ENCODE measurements at places on chromosomes 1 and 21.

- no peak for DNase-seq
These were observed 169.1 kb upstream of the SYT6 start for GRCh38 chr1:114322734-114323133.

- no peak for DNase-seq
These were observed 6.4 kb downstream of the TTC22 start for GRCh38 chr1:54794451-54795355.

GRCh38 chr1:53754484-53755312, 15.7 kb upstream of the GLIS1 start:
- no peak for DNase-seq

GRCh38 chr1:42442662-42443061, 13.2 kb downstream of the ZMYND12 start:
- DNase-seq = no peak

DNA sequence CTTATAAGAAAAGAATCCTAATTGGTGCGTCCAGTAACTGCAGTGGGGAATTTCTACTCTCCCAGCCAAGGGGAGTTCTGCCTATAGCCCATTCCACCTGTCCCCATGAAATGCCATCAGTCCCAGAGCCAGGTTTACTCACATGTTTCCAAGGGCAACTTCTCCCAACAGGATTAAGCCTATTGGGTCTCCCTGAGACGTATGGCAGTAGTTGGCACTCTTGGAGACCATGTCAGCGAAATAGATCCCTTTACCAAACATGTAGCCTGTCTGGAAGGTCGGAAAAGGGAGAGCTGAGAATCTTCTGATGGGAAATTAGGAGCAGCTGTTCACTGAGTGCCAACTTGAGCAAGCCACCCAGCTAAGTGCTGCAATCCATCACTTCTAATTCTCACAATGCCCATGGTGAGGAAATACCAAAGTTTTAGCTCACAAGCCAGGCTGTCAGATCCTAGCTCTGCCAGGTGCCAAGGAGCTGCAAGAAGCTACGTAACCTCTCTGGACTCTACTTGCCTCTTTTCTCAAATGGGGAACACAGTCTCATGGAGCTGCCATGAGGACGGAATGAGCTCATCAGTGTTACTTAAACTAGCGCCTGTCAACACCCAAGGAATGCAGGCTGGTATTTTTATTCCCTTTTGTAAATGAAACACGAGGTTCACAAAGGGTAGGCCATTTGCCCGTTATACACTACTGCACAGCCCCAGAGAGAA, 43.9 kb downstream of the PARP1 start:
- DNase-seq = no peak

GRCh38 chr1:20184997-20185833, 681 bp upstream of the UBXN10 start:
- no peak for DNase-seq

DNA sequence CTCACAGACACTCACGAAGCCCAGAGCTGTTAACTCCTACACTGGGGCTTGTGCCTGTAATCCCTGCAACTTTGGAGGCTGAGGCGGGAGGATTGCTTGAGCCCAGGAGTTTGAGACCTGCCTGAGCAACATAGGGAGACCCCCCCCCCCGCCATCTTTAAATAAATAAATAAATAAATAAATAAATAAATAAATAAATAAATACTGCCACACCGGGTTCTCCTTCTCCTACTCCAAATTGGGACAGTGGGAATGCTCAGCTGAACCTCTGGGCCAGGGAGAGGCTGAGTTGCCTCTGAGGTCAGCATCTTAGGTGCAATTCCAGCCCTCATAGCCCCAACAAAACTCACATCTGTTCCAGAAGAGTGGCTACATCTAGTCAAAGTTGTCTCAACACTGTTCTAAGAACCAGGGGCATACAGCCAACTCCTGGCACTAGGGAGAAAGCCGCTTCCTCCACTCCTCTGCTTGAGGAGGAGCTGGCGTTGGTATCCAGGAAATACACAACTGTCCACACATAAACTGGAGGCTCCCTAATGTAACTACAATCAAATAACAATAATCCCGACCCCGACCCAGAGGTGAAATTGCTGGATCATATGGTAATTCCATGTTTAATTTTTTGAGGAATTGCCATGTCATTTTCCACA, 27.0 kb downstream of the C1orf216 start:
- DNase-seq = no peak

GRCh38 chr1:110328274-110328673, 10.9 kb upstream of the RBM15 start:
- no peak for DNase-seq

DNA sequence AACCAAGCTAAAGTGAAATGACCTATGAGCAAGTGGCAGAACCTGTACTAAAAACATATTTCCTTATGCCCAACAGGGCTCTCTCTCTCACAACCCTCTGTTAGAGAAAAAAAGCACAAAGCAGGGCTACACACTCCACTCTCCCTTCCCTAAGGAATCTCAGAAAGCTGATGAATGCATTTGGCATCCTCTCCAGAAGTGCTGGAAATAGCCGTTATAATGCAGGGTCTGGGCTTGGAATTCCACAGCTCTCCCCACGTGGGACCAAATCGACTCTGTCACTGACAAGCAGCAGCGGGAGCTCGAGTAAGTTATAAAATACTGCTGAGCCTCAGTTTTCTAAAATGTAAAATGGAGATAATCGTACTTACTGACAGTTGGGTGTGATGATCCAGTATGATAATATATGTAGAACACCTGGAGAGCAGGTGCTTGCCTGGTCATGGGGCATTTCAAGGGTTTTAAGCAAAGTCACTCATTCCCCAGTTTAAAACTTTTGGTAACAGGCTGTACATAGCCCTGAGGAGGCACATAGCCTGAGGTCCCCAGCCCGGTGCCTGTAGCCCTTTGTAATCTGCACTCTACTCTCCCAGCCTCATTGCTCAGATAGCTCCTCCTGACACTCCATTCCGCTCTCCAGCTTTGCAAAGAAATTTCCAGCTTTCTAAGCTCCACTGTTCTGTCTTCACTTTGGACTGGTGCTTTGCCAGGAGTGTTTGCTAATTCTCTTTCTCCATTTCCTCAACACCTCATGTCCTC, 175.6 kb upstream of the DAB1 start:
- DNase-seq = peak; percentile 2

GRCh38 chr1:213492161-213493041, 441.4 kb downstream of the RPS6KC1 start:
- no peak for DNase-seq

DNA sequence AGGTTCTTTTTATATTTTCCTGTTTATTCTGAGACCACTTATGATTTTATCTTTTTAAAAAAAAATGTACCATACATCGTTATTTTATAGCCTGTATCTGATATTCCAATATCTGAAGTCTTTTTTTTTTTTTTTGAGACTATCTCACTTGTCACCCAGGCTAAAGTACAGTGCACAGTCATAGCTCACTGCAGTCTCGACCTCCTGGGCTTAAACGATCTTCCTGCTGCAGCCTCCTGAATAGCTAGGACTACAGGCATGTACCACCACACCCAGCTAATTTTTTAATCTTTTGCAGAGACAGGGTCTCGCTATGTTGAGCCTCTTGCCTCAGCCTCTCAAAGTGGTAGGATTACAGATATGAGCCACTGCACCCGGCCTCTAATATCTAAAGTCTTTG, 25.1 kb downstream of the BCAR3 start:
- DNase-seq = no peak

- DNase-seq = no peak
These were observed 26.2 kb upstream of the C1orf105 start for GRCh38 chr1:172394141-172394751.

DNA sequence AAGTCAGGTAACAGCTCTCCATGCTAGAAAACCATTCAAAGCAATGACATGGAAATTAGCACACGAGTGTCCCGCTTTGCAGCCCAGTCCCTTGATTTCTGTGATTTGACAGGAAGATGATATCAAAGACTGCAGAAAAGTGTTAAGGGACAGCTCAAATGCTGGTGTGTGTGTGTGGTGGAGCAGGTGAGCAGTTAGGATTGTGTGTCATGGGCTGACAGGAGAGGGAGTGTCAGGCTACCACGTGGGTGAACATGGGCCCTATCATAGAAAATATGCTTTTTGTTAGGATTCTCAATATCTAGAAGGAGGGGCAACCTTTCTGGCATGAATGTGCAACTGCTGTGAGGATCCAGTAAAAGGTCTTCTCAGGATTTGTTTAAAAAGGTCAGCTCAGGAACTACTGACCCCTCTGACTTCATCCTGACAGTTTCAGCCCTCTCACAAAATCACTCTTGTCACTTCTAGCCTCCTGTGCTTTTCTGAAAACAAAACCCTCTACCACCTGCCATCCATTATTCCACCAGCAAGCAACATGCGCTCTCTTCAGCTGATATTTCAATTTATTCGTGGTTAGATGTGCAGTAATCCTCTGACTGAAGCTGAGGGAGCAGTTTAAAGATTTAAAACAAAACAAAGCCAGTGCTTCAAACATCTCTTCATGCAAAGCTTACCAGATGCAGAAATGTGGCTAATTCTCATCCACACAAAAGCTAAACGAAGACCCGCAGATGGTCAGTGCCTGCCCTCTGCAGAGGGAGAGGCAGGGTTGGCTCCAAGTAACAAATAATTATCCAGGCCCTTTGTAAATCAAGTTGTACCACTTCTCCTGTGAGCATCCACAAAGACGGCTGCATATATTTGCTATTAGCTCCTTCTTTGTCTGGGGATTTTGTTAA, 397.9 kb downstream of the PTBP2 start:
- no peak for DNase-seq

GRCh38 chr21:34344584-34344983, 19.2 kb upstream of the KCNE2 start:
- DNase-seq = no peak

DNA sequence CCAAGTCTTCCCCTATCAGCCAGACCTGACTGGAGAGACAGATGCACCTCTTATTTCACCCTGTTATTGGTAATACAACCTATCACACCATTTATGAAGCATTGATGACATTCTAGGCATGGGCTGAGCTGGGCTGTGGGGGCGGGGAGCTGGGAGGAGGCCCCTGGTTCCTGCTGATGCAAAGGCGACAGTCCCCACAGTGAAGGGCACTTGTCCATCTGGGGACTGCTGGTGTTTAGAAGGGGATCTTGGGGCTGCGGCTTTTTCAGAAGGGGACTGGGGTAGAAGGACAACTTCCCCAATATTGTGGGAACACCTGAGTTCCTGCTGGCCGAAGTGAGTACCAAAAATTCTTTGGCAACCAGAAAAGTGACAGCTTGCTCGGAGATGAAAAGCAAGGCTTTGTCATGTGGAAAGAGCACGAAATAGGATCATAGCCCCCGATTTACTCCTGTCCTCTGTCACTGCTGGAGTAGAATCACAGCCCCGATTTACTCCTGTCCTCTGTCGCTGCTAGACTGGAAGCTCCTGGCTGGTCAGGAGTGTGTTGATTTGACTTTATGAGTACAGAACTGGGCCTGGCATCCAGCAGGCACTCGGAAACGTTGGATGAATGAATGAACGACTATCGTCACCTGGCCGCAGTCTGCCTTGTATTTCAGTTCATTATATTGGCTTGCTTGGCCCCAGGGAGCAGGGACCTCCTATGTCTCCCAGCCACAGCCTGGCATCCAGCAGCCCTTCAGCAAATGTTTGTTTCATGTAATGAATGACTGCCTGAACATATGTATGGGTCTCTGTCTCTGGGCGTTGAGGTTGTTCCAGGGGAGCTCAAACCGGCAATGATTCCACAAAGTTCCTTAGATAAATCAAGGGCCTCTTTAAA, 16.5 kb upstream of the ETV3L start:
- DNase-seq = no peak

- no peak for DNase-seq
These were observed 53.1 kb upstream of the HMCN1 start for GRCh38 chr1:185681034-185681633.

- no peak for DNase-seq
These were observed 490.4 kb upstream of the NCAM2 start for GRCh38 chr21:20507783-20508182.

- no peak for DNase-seq
These were observed 124.7 kb upstream of the C1orf21 start for GRCh38 chr1:184262109-184262508.

DNA sequence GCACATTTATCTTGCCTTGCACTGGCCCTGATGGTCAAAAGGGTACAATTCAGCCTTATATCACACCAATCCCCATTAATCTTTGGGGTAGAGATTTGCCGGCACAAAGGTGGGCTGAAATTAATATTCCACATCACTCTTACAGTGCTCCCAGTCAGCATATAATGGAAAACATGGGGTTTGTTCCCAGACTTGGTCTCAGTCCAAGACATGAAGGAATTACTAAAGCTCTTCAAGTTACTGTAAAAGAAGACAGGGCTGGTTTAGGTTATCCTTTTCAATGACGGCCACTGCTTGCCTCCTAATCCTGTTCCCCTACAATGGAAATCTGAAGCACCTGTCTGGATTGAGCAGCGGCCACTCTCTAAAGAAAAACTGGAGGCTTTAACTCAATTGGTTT, 160.7 kb downstream of the IER5 start:
- DNase-seq = no peak

- no peak for DNase-seq
These were observed 675.8 kb downstream of the MATN1 start for GRCh38 chr1:30047576-30047975.

GRCh38 chr1:34753163-34753562, 1.7 kb upstream of the GJB5 start:
- no peak for DNase-seq
